Smooth muscle cell of the brain vasculature (primary cell): ENCODE measurements at places on chromosomes 1 and 21.
A peak's percentile ranks its signal among the peaks of the same experiment; 100 is the strongest.

- DNase-seq = no peak
These were observed 50.3 kb downstream of the HIVEP3 start for GRCh38 chr1:41868241-41868998.

DNA sequence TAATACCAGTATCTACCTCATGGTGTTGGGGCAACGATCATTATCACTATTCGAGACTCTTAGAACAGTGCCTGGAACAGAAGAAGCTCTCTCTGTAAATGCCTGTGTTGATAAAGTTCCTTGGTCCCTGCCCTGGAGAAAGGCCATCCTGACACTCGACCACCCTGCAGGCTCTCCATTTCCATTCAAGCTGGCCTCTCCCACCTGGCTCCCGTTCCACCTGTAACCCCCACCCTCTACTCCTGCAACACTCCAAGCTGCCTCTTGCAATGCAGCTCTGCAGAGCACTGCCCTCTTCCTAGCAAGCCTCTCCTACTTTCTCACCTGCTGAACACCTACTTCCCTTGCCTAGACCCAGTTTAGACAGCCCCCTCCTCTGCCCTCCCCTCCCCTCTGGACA lies 6.1 kb downstream of the SPOCD1 start:
- no peak for DNase-seq

- DNase-seq = no peak
These were observed 22.9 kb upstream of the IGSF3 start for GRCh38 chr1:116690396-116690848.

DNA sequence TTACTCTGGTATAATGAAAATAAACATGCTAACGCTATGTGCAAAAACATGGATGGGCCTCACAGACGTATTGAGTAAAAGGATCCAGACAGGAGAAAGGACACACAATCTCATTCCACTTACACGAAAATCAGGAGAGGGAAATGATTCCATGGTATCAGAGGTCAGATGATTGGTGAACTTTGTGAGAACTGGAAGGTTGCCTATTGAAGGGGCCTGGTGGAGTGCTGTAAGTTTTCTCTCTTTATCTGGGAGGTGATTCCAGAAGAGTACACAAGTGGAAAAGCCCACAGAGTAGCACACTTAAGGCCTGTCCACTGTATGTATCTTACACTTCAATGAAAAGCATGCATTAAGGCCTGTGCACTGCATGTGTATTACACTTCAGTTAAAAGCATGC lies 9.6 kb downstream of the GSTM2 start:
- DNase-seq = no peak

DNA sequence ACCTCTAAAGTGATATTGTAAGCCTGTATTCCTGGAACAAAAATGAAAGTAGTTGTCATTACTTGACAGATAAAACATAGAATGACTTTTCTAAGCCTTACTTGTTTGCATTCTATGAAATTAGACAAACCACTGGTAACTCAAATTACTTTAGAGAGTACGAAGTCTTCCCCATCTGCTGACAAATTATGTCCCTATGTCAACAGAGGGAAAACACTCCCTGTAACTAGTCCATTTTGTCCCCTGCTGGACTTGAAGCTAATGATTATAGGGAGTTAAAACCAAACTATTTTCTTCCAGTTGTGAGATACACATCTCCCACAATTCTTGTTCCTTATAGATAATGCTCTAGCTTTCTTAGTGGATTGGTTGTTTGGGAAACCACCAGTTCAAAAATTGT lies 39.6 kb downstream of the GREM2 start:
- DNase-seq = no peak

- no peak for DNase-seq
These were observed 1652.0 kb downstream of the NCAM2 start for GRCh38 chr21:22650226-22650625.

DNA sequence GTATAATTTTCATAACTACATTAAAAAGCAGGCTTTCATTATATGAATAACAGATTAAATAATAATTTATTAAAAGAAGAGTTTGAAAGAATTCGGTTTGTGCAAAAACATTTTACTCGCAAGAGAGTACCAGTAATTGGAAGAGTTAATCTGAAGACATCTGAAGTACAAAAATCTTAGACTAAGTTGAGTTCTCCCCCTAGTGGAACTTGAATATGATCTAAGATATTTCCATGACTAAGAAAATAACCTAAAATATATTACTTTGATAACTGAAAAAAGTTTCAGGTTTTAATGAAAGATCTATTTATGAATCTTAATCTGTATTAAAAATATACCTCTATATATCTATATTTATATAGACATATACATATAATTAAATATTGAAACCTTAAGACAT lies 112.5 kb upstream of the GFI1 start:
- DNase-seq = no peak

- DNase-seq = no peak
These were observed 137.5 kb downstream of the TGFB2 start for GRCh38 chr1:218482683-218483082.

GRCh38 chr1:2894381-2895041 lies 93.0 kb upstream of the TTC34 start:
- no peak for DNase-seq

- no peak for DNase-seq
These were observed 77.6 kb upstream of the IFFO2 start for GRCh38 chr1:19033926-19034680.

GRCh38 chr1:241637604-241638003 lies 2.6 kb downstream of the CHML start:
- DNase-seq = no peak

DNA sequence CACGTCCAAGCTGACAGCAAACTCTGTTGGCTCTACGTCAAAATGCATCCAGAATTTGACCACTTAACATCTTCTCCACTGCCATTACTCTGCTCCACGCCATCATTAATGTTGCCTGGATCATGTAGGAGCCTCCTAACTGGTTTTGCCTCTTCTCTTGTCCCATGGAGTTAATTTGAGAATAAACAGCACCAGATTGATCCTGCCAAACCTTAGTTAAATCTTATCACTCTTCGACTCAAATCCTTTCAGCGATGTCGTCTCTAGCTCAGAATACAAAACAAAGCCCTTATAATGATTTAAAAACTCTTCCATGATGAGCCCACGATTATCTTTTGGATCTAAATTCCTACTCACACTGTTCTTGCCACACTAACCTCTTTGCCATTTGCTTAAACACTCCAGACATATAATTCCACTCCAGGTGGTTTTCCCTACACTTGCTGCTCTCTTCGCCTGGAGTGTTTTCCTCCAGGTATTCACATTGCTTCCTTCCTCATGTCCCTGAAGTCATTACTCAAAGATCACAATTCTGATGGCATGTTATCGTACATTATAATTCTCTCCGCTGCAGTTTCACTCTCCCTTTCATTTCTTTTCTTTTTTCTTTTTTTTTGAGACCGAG lies 90.7 kb upstream of the KCNK2 start:
- no peak for DNase-seq

GRCh38 chr1:67735806-67736627 lies 51.0 kb downstream of the GADD45A start:
- peak; percentile 91 for DNase-seq
